Fibroblast of skin of right quadriceps (primary cell): ENCODE measurements at places on chromosomes 6 and 20.
A peak's percentile ranks its signal among the peaks of the same experiment; 100 is the strongest.

DNA sequence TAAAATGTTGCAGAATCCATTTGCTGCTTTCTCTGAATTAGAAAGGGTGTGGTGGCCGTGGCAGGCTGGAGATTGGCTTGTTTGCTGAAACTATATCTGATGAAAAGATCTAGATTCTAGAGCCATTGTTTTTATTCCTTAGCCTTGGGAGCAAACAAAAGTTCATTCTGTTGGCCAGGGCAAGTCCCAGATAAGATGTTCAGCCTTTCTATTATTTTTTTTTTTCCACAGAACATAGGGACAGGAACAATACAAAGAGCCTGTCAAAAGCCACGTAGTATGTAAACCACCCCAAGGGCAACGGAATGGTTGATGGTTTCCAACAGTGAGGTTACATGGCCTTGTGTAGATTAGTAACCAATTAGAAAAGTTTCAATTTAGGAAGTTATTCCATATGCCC is 119.9 kb upstream of the SLC22A16 start:
- DNase-seq, result no peak

GRCh38 chr6:156816505-156816904 is 39.3 kb downstream of the ARID1B start:
- no peak for DNase-seq

- peak; percentile 96 for DNase-seq
These were observed 35.9 kb upstream of the PIM1 start for GRCh38 chr6:37134036-37134395.

DNA sequence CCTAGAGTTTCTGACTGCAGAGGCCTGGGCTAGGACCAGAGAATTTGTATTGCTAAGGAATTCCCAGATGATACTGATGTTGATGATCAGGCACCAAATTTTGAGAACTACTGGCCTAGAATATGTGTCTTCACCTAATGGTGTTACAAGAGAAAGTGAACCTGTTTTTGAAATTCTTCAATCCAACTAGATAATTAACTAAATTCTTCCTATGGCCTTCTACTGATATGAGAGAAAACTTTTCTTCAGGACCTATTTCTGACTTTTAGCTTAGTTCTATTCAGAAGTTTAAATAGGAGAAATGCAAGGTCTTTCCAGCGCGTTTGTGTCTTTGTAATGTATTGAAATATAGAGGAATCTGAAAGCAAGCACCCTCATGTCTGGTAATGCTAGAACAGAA is 7.3 kb downstream of the NKAIN2 start:
- DNase-seq, result no peak

DNA sequence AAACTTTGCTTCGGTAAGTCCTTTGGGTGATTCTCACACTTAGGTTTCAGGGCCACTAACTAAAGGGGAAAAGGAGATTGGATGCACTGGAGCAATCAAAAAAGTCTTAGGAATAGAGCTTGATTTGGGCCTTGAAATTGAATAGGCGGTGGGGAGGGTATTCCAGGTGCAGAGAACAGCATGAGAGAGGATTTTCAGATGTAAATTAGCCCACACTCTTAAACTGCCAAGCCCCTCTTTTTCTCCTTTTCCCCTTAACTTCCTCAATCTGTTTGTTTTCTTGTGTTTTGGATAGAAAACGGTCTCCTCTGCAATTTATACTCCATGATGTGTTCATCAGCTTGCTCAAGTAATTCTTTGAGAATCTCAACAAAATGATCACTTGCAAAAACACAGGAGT is 62.1 kb upstream of the RIPOR2 start:
- no peak for DNase-seq
